ENCODE measurements at places on chromosomes 3 and 15. TPM values are rescaled to one million over a fixed set of nuclear protein-coding genes. Genes with fewer than 3 reads are reported as not detected.

DNA sequence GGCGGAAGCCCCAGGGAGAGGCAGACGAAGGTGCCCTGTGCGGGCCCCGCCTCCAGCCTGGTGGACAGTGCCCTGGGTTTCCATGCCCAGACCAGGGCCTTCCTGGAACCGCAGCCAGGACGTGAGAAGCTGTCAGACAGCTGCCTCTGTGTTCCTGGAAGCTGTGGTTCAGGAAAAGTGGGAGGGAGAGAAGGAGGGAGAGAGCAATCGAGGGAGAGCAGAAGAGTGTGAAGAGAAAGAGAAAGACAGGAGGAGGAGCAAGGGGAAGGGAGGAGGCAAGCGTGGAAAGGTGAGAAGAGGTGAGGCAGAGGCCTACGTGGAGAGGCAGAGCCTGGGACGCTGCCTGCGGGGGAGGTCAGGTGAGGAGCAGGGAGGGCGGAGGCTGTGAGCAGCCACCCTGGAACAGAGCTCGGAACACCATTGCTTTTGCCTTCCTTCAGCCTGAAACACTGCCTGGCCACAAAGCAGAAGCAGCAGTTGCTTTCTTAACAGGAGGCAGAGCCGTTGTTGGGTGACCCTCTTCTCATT is 18.6 kb downstream of the ZDHHC19 start:
- peaks cover 46% of the 10 kb centered on the region for H3K4me1 ChIP-seq
- no peak overlapping the region for H3K4me3 ChIP-seq
- peak overlapping the region; percentile 62 for H3K27ac ChIP-seq
- peak; percentile 51 for DNase-seq
- H3K27me3 ChIP-seq = no peaks in the 10 kb centered on the region

DNA sequence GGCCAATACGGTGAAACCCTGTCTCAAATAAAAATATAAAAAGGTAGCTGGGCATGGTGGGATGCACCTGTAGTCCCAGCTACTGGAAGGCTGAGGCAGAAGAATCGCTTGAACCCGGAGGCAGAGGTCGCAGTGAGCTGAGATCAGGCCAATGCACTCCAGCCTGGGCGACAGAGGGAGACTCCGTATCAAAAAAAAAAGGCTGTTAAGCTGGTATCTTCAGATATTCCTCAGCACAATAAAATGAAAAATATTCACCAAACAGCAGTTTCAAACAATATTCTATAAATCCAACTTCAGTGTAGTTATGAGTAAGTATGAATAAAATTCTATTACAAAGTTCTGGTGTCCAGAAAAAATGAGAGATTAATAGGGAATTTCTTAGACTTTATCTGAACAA is 14.2 kb downstream of the DENND4A start:
- no peaks in the 10 kb centered on the region for H3K36me3 ChIP-seq
- no peaks in the 10 kb centered on the region for H3K27me3 ChIP-seq
- H3K27ac ChIP-seq = peak overlapping the region; percentile 47
- no peak overlapping the region for H3K4me3 ChIP-seq
- DNase-seq = no peak

GRCh38 chr3:71053495-71053894 is 530.0 kb downstream of the FOXP1 start:
- H3K27ac ChIP-seq = no peak overlapping the region
- no peaks in the 10 kb centered on the region for H3K4me1 ChIP-seq
- no peak for DNase-seq
- H3K4me3 ChIP-seq = no peak overlapping the region
- H3K27me3 ChIP-seq = no peaks in the 10 kb centered on the region

GRCh38 chr3:72175296-72175858 is 390.4 kb upstream of the PROK2 start:
- no peak overlapping the region for H3K27ac ChIP-seq
- H3K4me1 ChIP-seq = peaks cover 20% of the 10 kb centered on the region
- no peaks in the 10 kb centered on the region for H3K36me3 ChIP-seq
- no peak overlapping the region for H3K4me3 ChIP-seq
- no peaks in the 10 kb centered on the region for H3K27me3 ChIP-seq

DNA sequence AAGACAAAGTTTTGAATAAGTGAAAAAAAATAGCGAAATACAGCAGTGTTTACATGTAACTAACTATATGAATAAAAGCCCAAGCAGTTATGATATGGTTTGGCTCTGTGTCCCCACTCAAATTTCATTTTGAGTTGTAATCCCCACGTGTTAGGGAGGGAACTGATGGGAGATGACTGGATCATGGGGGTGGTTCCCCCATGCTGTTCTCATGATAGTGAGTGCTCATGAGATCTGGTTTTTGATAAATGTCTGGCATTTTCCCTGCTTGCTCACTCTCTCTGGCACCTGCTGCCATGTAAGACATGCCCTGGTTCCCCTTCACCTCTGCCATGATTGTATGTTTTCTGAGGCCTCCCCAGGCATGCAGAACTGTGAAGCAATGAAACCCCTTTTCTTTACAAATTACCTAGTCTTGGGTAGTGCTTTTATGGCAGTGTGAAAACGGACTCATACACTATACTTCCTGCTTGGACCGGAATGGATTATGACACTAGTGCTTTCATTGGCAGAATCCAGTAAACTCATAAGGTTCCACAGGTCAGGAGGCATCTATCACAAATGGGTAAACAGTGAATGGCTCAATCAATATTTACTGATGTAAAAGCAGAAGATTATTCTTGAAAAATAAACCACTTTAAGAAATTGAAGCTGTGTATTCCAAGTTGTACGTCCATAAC is 192.1 kb downstream of the CBLB start:
- no peak for DNase-seq
- no peaks in the 10 kb centered on the region for H3K4me1 ChIP-seq
- no peak overlapping the region for H3K27ac ChIP-seq

GRCh38 chr15:84879088-84879780 is 5.2 kb upstream of the SLC28A1 start:
- H3K27ac ChIP-seq = no peak overlapping the region
- H3K27me3 ChIP-seq = peaks cover 20% of the 10 kb centered on the region
- DNase-seq = no peak
- no peak overlapping the region for H3K4me3 ChIP-seq

- H3K27me3 ChIP-seq = no peaks in the 10 kb centered on the region
- H3K36me3 ChIP-seq = no peaks in the 10 kb centered on the region
- H3K27ac ChIP-seq = no peak overlapping the region
- DNase-seq = no peak
- H3K4me3 ChIP-seq = no peak overlapping the region
Measured at GRCh38 chr3:56115199-56115598, 353.1 kb downstream of the ERC2 start.

DNA sequence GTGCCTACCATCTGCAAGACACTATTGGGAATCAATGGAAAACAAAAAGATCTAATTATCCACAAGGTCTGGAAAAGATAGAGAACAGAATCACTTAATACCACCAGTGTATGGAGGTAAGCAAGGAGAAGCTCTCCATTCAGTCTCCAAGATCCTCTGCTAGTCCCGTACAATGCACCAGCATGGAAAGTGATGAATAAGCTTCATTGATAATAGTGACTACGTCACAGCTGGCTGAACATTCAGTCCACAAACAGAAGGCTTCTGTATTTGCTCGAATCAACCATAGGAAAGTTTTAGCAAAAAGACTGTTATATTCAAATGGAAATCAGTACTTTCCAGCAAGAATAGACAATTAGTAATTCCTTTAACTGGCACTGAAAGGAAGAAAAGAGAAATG is 42.9 kb downstream of the IGSF11 start:
- no peak for DNase-seq
- H3K27ac ChIP-seq = no peak overlapping the region
- H3K4me1 ChIP-seq = no peaks in the 10 kb centered on the region
- H3K4me3 ChIP-seq = no peak overlapping the region
- no peaks in the 10 kb centered on the region for H3K36me3 ChIP-seq
- H3K27me3 ChIP-seq = no peaks in the 10 kb centered on the region

DNA sequence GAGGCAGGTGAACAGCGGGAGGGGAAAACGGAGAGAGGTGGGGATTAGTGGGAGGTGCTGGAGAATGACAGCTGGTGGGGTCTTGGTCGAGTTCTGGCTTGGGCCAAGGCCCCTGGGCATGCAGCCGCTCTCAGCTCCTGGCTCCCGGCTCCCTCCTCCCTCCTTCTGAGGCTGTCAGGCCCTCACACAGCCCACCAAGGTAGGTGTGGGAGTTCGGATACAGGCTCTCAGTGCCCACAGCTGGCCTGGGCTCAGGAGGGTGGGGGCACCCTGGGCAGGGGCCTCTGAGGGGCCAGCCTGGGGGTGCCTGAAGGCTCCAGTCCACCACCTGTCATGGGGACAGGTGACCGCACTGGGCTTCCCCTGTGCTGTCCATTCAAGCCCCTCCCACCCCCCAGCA is 39.9 kb downstream of the PLXNA1 start:
- no peak overlapping the region for H3K27ac ChIP-seq
- DNase-seq = no peak
- no peaks in the 10 kb centered on the region for H3K27me3 ChIP-seq

DNA sequence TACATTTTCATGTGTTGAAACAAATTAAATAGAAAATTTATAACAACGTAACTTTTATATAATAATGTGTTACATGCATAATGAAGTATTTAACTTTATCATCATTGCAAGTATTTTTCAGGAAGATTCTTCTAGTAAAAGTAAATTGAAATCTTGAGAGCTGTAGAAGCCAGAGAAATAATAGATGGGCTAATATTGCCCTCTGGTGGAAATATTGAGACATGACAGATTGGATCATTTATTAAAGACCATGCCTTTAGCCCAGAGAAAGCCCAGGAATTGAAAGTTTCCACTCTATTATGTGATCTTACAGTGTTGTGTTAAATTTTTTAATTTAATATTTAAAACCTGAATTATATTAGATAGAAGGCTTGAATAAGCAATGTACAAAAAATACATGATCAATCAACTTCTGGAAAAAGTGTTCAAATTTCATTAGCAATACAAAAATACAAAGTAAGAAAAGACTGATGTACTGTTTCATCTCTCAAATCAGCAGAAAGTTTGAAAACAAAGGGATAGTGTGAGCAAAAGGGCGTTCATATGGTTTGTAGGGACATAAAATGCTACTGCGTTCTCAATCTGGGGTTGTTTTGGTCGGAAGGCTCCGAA is 52.7 kb upstream of the SPTSSB start:
- H3K27me3 ChIP-seq = no peaks in the 10 kb centered on the region
- H3K27ac ChIP-seq = no peak overlapping the region
- no peaks in the 10 kb centered on the region for H3K4me1 ChIP-seq
- H3K36me3 ChIP-seq = no peaks in the 10 kb centered on the region
- DNase-seq = peak; percentile 38

DNA sequence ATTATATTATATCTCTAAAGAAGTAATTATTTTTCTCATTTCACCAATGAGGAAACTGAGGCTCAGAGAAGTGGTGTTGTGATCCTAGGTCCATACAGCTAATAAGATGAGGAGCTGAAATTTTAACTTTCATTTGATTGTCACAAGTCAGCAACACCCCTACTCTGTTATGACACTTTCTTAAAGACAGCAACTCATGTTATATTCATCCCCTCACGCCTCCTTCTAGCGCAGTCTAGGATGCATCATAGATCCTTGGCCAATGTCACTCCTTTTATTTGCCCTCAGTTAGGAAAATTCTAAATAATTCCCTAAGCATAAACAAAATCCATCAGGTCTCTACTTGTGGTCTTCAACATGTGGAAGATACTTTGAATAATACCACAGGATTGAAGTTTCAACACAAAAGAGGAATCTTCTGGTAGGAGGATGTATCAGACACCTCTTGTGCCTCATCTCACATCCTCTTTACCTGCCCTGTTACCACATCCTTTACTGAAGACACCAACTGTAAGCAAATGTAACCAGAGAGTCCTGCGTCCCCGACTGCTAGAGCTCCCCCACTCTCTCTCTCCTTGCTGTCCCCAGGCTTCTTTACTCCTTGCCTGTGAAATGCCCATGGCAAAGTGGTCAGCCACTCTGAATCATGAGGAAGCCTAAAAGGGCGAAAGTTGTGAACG is 53.7 kb downstream of the TRIM42 start:
- peaks cover 12% of the 10 kb centered on the region for H3K27me3 ChIP-seq
- H3K27ac ChIP-seq = no peak overlapping the region
- no peak overlapping the region for H3K4me3 ChIP-seq
- DNase-seq = no peak

GRCh38 chr15:44535523-44536301 is 1.2 kb upstream of the EIF3J start:
- peak overlapping the region; percentile 83 for H3K27ac ChIP-seq
- H3K4me3 ChIP-seq = peak overlapping the region; percentile 99
- peak; percentile 12 for DNase-seq
- H3K27me3 ChIP-seq = no peaks in the 10 kb centered on the region
- peaks cover 27% of the 10 kb centered on the region for H3K4me1 ChIP-seq

GRCh38 chr3:14845180-14845579 is 26.4 kb downstream of the FGD5 start:
- H3K4me1 ChIP-seq = peaks cover 7% of the 10 kb centered on the region
- H3K36me3 ChIP-seq = no peaks in the 10 kb centered on the region
- H3K27me3 ChIP-seq = peaks cover 24% of the 10 kb centered on the region
- no peak for DNase-seq

DNA sequence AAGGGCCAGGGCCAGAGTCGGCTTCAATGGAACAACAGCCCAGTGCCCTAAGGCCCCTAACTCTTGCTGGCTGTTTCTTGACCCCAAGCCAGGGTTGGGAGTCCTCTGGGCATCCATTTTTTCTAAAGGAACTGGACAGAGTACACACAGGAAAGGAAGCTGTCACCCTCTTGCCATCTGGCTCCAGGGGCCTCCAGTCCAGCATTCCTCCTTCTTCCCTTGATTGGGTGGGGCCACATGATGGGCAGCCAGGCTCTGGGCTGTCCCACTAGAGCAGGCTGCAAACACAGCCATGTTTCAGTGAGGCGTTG is 1.6 kb upstream of the GRAMD2A start:
- no peak overlapping the region for H3K27ac ChIP-seq
- no peaks in the 10 kb centered on the region for H3K27me3 ChIP-seq
- no peak overlapping the region for H3K4me3 ChIP-seq
- no peak for DNase-seq

RMDN3 gene
- total RNA-seq = 39.4 TPM

IFRD2 gene
- total RNA-seq = 116 TPM

XCR1 gene
- not detected for total RNA-seq
